MV-4-11 (cell line): ENCODE measurements at places on chromosomes 11 and 22.
A peak's percentile ranks its signal among the peaks of the same experiment; 100 is the strongest.

DNA sequence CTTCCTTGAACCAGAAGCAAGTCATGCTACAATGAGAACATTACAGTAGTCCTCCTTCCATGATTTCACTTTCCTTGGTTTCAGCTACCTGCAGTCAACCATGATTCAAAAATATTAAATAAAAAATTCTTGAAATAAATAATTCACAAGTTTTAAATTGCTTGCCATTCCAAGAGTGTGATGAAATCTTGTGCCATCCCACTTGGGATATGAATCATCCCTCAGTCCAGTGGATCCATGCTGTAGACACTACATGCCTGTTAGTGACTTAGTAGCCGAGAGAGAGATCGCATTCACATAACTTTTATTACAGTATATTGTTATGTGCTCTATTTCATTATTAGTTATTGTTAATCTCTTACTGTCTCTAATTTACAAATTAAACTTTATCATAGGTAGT lies 6.0 kb downstream of the HOATZ start:
- DNase-seq, result no peak

DNA sequence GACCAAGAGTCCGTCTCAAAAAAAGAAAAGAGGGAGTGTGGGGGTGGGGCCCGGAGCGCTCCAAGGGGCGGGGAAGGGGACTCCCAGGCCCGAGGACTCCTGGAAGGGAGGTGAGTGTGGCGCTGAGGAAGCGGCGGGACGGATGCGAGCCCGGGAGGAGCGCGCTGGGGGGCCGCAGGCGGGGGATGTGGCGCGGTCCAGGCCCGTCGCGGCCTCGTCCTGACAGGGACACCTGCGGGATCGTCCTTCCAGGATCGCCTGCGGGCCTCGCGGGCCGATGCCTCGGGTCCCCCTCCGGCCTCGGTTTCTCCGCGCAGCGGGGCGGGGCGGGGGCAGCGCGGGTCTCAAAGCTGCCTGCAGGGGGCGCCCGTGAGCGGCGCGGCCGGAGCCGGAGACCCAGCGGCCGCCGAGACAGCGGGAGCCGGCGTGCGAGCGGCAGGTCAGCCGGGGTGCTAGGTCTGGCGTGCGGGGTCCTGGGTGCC lies 3.8 kb upstream of the ADORA2A start:
- DNase-seq, result no peak

DNA sequence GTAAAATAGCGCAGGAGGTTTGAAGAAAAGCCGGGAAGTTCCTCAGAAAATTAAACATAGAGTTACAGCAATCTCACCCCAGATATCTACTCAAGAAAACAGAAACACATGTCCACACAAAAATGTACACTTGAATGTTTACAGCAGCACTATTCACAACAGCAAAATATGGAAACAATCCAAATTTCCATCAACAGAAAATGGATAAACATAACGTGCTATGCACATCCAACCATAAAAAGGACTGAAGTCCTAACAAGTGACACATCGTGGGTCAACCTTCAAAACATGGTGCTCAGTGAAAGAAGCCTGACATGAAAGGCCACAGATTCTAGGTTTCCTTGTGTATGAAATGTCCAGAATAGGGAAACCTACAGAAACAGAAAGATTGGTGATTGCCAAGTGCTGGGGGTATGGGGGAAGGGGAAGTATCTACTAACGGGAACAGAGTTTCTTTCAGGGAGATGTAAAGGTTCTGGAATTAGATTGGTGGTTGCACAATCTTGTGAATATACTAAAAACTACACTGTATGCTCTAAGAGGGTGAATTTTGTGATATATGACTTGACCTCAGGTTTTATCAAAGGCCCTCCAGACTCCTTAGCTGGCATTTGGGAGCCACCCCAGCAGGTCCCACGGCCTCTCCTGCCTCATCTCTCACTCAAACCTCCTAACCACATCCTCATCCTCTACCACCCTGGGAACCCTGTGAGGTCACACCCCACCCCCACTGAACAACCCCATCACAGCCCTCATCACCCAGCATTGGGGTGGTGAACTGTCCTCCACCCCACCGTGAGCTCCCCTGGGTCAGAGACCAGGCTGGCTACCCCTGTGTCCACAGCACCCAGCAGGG lies 69.2 kb upstream of the PRR5 start:
- DNase-seq, result peak; percentile 72

GRCh38 chr11:18633256-18634139 lies 644 bp downstream of the SPTY2D1 start:
- DNase-seq, result no peak

DNA sequence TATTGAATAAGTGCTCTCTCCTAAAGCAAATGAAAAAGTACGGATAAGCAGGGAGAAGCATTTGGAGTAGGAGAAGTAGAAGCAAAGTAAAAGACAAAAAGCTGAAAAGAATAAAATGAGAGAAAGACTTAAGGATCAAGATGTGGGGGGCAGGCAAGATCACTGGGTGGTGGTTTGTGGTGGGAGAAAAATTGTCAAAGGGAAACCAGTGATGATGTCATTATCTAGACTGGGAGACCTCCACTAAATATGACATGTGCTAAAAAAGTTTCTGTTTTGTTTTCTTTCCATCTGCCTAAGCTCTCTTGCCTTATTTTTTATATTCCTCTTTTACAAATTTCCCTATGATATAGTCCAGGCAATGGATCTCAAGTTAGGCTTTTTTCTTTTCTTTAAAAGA lies 14.8 kb upstream of the MAML2 start:
- DNase-seq, result no peak

- DNase-seq, result no peak
Measured at GRCh38 chr11:12741671-12742216, 67.5 kb downstream of the TEAD1 start.

- DNase-seq, result no peak
Measured at GRCh38 chr22:48888466-48889208, 939.0 kb downstream of the BRD1 start.

- DNase-seq, result no peak
Measured at GRCh38 chr11:61045271-61045670, 57.0 kb upstream of the CD5 start.

GRCh38 chr11:75797116-75797515 lies 17.9 kb upstream of the UVRAG start:
- no peak for DNase-seq

DNA sequence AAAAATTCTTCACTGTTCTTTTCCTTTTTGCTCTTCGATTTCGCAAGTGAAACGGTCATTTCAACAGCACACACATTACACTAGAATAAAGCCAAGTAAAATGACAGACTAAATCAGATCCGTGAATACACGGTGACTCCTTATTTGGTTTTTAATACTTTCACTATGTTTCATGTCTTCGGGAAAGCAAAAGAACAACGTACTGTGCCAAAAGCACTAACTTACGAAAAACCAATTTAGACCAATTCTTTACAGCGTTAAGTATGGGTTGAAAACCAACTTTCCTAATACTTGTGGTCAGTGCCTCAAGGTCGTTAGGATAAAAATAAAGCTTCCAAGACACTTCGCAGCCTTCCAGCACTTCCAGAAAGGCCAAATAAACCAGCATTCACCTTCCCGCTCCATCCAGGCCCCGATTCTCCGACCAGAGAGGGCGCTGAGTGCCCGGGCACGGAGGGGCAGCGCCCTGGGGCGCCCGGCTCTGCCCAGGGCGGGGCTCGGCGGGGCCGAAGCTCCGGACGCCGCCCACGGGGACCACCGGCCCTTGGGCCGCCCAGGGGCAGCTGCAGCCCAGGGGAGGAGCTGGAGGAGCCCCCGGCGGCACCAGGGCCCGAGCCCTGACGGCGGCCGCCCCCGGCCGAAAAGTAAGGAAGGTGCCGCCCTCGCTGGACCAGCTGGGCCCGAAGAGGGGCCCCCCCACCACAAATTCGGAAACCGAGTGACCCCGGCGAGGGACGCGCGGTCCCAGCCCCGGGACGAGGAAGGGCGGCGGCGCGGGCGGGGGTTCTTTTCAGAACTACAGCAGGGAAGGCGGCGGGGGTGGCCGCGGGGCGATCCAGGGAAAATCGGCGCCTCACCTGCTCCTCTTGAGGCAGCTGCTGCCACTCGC lies 499 bp downstream of the ATL3 start:
- peak; percentile 70 for DNase-seq

DNA sequence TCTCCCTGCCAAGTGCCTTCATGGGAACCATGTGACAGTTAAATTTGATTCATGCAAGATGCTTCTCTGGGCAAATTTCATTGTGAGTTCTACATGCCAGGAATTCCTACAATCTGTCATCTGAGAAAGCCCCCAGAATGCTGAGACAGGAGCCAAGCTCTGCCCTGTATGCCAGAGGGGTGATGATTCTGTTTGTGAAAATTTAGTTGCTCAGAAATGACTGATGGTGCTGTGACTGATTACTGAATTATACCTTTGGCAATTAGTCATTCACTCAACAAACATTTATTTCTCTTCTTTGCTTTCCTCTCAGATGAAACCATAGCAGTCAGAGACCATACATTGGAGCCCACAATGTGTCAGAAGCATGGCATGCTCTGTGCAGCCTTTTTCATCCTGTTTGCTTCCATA lies 69.0 kb upstream of the ZBED5 start:
- DNase-seq, result no peak

DNA sequence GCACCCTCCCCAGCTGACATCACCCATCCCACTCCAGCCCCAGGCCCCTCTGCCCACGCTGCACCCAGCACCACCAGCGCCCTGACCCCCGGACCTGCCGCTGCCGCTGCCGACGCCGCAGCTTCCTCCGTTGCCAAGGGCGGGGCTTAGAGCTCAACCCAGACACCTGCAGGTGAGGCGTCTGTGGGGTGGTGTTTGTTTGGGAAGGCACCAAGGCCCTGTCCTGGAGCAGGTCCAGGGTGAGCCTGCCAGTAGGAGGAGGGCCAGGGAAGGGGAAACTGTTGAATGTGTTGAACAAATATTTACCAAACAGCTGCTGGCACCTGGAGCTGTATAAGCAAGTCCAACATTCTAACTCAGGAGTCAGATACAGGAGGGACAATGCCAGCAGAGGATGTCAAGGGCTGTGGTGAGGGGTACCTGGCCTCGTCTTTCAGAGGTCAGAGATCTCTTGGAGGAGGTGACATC lies 3.1 kb downstream of the VEGFB start:
- no peak for DNase-seq

GRCh38 chr11:21173476-21173875 lies 504.1 kb downstream of the NELL1 start:
- no peak for DNase-seq

DNA sequence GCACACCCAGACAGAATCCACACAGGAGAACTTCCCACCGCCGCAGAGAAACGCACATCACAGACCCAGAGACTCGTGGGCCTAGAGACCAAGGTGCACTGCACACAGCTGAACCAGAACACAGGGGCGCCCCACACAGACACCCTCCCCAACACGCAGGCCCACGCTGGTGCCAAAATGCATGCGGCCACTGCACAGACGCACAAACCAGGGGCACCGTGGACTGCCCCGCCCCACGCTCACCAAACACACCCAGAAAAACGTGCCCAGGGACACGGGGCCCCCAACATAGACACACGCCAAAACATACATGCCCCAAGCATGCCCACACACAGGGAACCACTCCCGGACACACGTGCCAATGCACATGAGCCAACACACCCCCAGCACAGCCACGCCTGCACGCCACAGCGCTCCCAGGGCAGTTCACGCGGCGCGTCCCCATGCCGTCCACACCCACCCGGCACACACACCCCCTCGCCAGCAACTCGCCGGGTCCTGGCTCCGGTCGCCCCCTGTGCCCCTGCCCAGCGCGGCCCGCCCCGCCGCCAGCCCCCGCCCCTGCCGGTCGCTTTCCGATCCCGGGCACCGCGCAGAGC lies 7.8 kb downstream of the ELFN2 start:
- no peak for DNase-seq

GRCh38 chr22:10780281-10780680 lies 4747.7 kb upstream of the OR11H1 start:
- DNase-seq, result no peak

GRCh38 chr11:97454988-97455387 lies 1065.2 kb downstream of the JRKL start:
- no peak for DNase-seq

GRCh38 chr22:41929418-41929810 lies 2.8 kb upstream of the TNFRSF13C start:
- DNase-seq, result no peak

DNA sequence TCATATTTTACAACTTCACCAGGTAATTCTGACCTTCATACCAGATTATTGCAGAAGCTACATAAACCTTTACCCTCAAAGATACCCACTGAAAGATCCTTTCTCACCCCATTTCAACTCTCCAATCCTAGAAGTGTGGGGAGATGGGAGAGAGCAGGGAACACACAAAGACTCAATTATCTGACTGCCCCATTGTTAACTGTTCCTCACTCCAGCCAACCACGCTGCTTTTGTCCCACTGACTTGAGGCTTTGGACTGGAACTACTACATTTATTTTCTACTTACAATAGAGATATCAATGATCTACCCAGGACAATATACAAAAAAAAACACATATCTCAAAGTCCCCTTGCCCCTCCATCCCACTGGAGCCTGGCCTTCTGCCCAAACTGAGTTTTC lies 44.7 kb upstream of the SLN start:
- DNase-seq, result no peak

- no peak for DNase-seq
Measured at GRCh38 chr11:87022254-87022653, 15.5 kb upstream of the TMEM135 start.

DNA sequence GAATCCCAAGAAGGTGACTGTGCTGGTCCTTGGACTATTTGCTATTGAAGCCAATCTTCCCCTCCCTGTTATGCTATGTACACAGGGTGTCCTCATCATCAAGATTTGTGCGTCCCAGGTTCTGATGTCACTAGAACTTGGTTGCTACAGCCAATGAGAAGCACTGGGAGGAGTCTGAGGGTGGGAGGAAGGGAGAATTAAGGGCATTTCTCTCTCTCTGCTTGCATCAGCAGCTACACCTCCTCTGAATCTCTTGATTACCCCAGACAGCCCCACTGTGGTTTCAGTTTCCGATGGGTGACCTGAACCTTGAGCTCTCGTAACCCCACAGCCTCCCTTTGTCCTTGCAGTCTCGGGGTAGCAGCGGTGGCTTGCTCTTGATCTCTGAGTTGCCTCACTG lies 212.4 kb upstream of the SESN3 start:
- DNase-seq, result peak; percentile 68
